ENCODE measurements at places on chromosomes 7 and 10.

DNA sequence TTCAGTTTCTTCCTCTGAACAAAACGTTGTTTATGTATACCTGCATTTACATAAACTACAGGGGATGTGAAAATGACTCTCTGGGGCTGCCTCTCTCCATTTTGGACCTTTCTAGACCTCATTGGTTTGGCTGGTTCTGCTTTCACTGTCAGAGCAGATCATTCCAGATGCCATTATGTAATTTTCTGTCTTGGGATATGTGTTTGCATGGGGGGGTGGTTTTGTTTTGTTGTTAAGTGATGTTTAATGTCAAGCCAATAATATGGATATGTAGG lies 172.4 kb downstream of the LRRC4 start:
- DNase-seq: no peak

- DNase-seq: no peak
These were observed 340.7 kb upstream of the CELF2 start for GRCh38 chr10:10676972-10677371.

DNA sequence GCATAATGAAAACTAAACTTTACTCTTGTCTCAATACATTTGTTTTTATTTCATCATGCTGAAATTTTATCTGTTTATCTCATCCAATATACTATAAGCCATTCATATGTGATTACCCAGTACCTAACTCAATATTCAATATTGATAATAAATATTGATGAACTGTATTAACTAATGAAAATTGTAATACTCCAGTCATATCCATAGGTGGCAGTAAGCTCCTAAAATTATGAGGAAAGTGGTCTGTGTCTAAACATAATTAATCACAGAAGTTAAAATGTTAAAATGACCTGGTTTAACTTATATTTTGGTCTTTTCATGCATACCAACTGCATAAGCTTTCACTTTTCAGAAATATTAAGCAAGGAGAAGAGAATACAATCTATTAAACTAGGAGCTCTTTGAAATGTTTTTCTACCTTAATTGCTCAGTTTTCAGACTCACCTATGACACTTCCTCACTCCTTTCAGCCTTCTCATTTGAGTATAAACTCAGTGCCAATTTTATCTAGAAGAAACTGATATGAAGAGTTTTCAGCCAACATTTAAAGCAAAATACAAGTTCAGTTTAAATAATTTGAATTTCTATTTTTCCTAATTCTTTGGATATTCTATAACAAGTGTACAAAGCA lies 30.5 kb upstream of the VWDE start:
- no peak for DNase-seq

GRCh38 chr7:144835155-144835611 lies 670 bp downstream of the TPK1 start:
- DNase-seq: no peak

DNA sequence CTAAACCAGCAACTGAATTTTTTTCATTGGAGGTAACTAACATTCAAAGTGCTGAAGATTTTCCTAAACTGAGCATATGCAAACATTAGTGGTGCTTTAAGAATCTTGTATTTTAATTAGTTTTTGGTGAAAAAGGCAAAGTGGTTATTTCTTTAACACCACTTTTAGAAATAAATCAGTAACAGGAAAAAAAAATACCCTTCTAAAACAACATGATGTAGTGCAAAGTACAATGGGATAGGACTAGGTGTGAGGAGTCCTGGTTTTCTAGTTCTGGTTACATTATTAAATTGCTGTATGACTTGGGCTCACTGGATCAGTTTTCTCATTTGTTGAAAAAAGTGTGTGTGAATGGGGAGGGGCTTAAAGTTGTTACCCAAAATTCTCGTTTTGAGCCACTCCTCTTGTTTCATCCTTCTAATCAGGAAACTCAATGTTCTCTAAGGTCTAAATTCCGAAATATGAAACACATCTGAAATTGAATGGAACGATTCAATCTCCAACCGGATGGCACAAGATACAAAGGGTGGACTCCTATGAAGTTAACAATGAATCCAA lies 1.8 kb downstream of the WASL start:
- DNase-seq: no peak
